ENCODE measurements at places on chromosomes 7 and 10.

DNA sequence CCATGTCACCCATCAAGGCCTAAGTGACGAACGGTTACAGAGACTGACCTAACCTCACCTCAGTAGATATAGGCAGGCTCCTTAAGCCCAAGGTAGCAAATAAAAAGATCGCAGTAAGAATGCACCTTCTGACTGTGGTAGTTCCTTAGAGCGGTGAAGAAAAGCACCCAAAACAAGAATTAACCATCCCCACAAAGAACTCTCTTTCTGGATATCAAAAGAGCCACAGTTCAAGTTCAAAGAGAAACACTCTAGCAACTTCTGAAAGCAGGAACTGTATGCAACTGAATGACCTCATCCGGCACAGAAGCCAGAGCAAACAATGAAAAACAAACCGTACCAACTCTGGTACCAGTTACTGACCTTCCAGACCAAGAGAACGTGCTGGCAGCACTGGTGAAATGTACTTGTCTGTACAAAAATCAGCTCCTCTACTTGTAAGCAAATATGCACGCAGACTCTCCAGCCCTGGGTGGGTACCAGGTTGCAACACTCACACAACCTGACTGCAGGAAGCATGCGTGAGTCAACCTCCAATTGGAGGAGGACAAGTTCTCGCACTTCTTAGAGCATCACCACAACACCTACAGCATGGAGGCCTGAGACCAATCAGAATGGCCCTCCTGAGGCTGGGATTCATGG lies 202.7 kb downstream of the FAM107B start:
- DNase-seq = no peak

GRCh38 chr10:132120734-132121510 lies 55.2 kb downstream of the JAKMIP3 start:
- no peak for DNase-seq

- no peak for DNase-seq
These were observed 277.5 kb downstream of the SUGCT start for GRCh38 chr7:40412323-40412722.

GRCh38 chr10:44947371-44948152 lies 12.0 kb upstream of the RASSF4 start:
- DNase-seq = no peak

- no peak for DNase-seq
These were observed 80.2 kb upstream of the SLC13A1 start for GRCh38 chr7:123279949-123280348.

DNA sequence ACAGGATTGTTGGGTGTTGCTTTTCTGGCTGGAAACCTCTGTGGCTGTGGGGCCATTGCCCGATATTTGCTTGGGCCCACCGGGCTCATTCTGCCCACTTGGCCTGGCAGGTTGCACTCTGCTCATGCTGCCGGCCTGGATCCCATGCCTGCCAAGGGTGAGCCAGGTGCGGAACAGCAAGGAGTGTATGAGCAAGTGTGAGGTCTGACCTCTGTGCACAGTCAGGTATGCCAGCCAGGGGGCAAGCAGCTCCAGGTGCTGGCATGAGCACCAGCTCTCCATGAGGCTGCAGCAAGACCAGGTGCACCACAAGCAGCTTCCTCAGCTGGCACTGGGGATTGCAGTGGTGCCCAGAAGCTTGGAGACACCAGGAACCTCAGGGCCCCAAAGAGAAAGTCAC lies 65.4 kb upstream of the KIF5B start:
- no peak for DNase-seq

GRCh38 chr7:148276314-148277041 lies 314.1 kb upstream of the C7orf33 start:
- DNase-seq = no peak

GRCh38 chr10:100653957-100654781 lies 91.2 kb upstream of the PAX2 start:
- peak; percentile 20 for DNase-seq

GRCh38 chr7:29135846-29136245 lies 10.5 kb downstream of the CPVL start:
- DNase-seq = no peak

GRCh38 chr7:106248600-106248999 lies 36.2 kb downstream of the NAMPT start:
- DNase-seq = no peak

GRCh38 chr7:24781106-24781505 lies 23.8 kb upstream of the GSDME start:
- DNase-seq = no peak

DNA sequence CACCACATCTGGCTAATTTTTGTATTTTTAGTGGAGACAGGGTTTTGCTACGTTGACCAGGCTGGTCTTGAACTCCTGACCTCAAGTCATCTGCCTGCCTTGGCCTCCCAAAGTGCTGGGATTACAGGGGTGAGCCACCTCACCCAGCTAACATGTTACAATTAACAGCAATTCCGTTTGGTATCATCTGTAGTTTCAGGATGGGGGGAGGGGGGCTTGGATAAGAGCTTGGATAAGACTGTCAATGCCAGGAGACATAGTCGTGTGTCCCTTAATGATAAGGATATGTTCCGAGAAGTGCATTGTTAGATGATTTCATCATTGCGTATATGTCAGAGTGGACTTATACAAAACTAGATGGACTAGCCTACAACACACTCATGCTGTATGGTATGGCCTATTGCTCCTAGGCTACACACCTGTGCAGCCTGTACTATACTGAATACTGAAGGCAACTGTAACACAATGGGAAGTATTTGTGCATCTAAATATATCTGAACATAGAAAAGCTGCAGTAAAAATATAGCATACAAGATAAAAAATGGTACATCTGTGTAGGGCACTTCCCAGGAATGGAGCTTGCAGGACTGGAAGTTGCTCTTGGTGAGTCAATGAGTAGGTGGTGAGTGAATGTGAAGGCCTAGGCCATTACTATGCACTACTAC lies 103.9 kb upstream of the TNS3 start:
- DNase-seq = no peak

- no peak for DNase-seq
These were observed 107.5 kb upstream of the SDK1 start for GRCh38 chr7:3193379-3194120.

GRCh38 chr7:27151931-27152815 lies at the start of gene HOXA3:
HOXA3 (minus strand) TSS chr7:27152583; CDS start chr7:27110640, 41,943 bp downstream.
- DNase-seq = peak; percentile 75

DNA sequence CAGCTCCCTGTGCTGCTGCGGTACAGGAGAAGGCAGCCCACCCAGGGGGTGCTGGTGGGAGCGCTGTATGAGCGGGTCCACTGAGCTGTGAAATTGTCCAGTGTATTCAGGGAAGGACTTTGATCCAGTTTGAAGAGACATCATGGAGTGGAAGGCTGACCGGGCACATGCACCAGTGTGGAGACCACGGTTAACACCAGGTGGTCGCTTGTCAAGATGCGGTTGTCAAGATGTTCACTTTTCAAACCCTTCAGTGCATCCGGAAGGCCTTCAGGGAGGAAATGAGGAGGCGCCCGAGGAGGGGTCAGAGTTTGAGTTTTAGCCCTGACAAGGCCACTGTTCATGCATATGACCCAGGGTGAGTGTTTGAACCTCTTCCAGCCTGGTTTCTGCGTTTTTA lies 6.1 kb downstream of the DOCK1 start:
- no peak for DNase-seq

DNA sequence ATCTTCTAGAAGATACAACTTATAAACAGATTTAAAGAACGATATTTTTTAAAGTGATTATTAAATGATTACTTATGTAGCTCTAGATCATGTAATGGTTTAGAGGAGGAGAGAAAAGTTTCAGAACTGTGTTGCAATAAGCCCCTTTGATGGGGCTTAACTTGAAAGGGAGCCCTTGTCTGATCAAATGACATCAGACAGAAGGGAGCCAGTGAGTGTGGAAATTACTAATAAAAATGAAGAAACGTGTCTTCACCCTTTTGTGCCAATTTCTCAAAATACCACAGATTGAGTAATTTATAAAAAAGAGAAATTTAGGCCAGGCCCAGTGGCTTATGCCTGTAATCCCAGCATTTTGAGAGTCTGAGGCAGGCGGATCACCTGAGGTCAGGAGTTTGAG lies 318.2 kb downstream of the EXOC4 start:
- DNase-seq = no peak

DNA sequence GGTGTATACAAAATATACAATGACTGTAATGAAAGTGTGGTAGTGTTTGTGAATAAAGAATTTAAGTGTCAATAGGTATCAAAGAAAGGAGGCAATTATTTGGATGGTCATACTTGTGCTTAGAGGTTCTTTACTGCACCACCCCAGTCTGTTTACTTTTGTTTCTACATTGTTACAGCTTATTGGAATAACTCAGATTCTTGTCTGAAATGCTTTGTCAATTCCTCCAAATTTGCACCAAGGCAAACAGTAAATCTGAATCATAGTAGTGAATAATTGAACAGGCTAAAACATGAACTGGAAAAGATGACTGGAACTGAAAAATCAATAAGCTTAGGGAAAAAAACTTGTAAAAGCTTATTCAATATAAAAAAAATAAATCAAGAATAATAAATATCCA lies 319.2 kb downstream of the EXOC4 start:
- DNase-seq = no peak

DNA sequence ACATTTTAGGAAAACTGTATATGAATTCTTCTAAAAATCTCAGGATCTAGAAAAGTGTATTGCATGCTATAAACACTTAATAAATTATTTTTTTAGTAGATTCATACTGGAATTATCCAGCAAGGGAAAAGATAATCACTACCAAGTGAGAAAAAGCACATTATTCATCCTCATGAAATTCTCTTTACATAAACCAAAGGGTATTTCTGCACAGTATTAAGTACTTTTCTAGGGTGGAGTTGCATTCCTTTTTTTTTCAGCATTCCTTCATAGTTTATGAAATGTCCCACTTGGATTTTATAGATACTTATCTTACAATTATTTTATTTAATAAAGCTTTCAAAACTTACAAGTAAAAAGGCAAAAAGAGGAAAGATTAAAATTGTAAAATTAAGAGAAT lies 403.3 kb downstream of the HGF start:
- no peak for DNase-seq

DNA sequence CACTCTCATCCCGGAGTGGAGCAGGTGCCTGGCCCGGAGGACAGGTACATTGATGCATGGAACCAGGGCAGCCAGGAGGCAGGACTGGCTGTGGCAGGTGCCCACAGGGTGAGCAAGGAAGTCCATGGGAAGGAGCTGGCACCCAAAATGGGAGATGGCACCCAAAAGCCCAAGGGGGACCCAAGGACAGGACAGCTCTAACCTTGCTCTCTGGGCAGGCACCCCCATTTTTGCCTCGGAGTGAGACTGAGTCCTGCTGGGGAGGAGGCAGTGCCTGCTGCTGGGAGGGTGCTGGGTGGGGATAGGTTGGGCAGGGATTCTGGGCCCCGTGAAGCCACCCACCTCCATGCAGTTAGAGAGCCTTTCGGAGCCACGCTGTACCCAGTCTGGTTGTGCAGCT lies 234.5 kb downstream of the TCERG1L start:
- DNase-seq = no peak

DNA sequence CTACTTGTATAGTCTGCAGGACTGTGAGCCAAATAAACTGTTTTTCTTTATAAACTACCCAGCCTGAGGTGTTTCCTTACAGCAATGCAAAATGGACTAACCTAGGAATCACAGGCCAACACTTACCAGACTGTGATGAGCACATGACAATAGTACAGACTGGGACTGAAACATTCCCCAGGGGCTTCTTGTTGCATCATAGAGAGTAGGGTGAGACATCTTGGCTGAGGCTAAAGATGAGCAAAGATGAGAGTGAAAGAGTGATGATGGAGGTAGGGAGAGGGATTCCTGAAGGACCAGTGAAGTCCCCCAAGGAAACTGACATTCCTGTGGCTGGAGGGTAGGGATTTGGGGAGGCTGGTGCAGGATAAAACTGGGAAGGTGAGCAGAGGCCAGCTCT lies 194.4 kb downstream of the TPST1 start:
- DNase-seq = no peak

DNA sequence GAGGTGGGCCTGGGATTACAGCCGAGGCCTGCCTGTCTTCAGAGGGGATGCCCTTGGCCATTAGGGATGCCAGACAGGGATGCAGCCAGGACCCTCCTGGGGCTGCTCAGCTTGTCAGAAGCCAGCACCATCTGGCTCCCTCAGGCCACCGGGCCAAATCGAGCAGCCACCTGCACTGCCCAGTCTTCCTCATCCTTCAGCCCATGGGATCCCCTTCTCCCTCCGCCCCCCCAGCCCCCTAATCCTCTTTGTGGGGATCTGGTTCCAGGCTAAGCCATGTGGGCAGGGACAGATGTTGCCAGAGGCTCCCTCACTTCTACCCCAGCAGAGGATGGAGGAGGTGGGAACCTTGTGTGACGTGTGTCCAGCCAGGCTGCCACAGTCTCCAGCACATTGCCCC lies 137.4 kb upstream of the PPIF start:
- no peak for DNase-seq

DNA sequence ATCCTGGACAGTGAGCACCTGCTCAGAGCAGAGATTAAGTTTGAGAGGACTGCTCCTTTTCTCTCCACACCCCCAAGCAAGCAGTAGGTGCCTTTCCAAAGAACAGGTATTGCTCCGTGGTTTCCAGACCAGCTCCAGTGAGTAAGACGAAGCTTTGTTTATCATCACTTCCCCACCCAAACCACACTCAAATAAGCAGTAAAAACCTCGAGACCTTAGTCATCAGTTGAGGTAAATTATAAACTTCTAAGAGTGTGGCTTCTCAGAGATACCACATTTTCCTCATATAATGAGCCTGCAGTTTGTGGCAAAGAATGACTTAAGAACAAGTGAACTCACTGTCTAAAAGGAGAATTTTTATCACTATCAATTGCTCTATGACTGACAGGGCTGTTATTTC lies 50.0 kb upstream of the GRB10 start:
- DNase-seq = no peak

- DNase-seq = peak; percentile 46
These were observed 47.6 kb downstream of the TSPAN15 start for GRCh38 chr10:69498711-69499471.

- no peak for DNase-seq
These were observed 52.1 kb downstream of the TRRAP start for GRCh38 chr7:98930464-98930863.

GRCh38 chr10:93065675-93066543 lies 5.3 kb downstream of the CYP26C1 start:
- no peak for DNase-seq

GRCh38 chr10:114100848-114101741 lies 57.4 kb downstream of the ADRB1 start:
- DNase-seq = peak; percentile 38

DNA sequence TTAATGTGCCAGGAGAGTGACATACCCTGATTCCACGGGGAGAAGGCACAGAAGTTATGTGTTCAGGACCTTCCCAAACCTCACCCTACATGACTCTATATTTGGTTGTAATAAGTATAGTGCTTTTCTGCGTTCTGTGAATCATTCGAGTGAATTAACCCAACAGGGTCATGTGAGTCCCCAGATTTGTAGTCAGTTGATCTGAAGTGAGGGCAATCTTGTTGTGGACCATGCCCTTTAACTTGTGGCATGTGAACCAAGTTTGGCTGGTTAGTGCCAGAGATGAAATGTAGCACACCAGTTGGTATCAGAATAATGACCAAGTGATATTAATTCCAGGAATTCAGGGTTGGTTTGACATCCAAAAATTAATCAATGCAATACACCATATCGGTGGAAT lies 70.2 kb downstream of the NHLRC2 start:
- no peak for DNase-seq

- no peak for DNase-seq
These were observed 82.9 kb downstream of the GRID1 start for GRCh38 chr10:86283466-86284287.

Data from AG08395 (cell line).